Activated CD4-positive, CD25-positive, alpha-beta regulatory T cell treated with anti-CD3 and anti-CD28 coated beads, Interleukin-2, amount 50 U/mL, for 16 hours (primary cell): ENCODE measurements at places on chromosomes 4 and X.

DNA sequence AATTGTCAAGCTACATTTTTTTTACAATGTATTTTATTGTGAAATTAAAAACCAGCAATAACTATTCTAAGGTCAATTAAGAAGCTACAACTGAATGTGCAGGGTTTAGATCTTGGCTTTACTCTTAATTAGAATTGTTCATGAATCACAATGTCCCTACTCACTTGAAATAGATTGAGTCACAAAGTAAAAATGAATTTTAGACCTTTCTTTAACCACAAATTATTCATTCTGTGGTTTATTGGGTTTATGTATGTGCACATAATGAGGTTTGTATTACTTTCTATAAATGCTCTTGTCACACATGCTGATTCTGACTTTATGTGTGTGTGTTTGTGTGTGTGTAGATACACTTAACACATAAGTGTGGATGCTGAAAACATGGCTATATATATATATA is 647.0 kb upstream of the AADAT start:
- DNase-seq = no peak

GRCh38 chr4:32196950-32197688 is 1477.0 kb downstream of the PCDH7 start:
- DNase-seq = no peak

GRCh38 chr4:166290426-166290825 is 417.4 kb downstream of the TLL1 start:
- DNase-seq = no peak

DNA sequence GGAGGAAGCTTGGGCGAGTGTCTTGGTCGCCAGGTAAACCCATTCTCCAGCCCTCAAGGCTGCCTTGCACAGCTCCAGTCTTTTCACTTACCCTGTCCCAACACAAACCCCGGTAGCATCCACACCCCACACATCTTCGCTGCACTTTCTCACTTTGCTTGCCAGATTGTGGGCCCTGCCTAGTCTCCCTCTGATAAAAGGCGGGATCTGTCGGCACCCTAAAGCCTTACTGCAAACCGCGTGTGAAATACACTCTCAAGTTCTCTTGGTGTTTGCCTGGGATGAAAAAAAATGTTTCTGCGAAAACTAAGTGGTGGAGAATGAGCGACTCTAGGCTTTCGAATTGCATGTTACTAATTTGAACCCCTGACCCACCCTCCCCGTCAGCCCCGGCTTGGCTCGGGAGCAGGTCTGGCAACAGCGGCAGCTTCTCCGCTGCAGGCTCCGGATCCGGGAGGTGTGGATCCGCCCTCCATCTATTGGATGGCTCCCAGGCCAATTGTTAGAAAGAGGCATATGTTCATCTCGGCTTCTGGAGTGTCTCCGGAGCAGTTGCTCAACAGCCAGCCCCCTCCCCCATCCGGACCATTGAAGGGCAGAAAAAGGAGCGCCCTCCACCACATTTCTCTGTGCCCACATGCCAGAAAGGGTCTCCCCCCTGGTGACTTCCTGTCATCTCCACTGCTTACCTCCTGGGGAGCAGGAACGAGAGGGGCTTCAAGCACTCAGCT is 3.0 kb upstream of the CITED1 start:
- DNase-seq = no peak

DNA sequence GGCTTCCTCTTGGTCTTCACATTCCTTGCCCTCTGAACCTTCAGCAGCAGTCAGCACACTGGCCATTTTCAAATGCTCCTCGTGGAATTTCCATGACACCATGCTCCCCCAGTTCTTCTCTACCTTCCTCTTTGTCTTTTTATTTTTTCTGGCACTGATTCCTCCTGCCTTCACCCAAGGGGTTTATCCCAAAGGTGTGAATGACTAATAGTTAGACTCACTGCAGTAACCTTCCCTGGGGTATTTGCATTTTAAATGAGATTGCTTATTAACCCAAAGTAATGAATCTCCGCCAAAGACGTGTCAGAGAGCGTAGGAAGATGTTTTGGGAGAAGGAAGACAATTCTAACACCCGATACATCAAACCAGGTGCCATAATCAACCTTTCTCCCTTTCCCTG is 36.2 kb downstream of the CD40LG start:
- no peak for DNase-seq

DNA sequence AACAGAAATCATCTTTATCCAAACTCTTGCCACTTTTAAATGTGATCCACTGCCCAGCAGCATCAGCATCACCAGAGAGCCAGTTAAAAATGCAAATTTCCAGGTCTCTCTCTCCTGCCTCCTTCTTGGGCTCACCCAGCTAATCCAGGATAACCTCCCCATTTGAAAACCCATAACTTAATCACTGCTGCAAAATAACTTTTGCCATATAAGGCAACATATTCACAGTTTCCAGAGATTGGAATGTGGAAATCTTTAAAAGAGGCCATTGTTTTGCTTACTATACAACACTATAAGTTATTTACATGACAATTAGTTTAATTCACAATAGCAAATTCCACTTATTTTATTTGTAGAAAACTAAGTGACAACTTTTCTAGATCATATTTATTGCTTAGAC is 4.8 kb upstream of the EXOSC9 start:
- no peak for DNase-seq

DNA sequence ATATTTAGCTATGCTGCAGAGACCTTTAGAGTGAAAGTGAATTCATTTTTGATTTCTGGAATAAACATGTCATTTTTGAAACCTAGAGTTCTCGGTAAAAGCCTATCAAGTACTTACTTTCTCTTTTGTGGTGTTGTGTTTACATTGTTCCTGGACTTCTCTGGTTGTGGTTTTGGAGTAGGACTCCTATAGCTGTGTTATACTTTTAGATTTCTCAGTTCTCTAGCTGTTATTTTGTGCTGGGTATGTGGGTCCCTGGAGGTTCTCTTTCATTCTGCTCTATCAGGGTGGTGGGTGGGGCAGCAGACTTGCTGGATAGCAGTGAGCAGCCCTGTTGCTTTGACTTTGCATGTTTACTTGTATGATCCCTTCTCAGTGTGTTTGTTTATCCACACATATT is 25.6 kb upstream of the MSMO1 start:
- no peak for DNase-seq

DNA sequence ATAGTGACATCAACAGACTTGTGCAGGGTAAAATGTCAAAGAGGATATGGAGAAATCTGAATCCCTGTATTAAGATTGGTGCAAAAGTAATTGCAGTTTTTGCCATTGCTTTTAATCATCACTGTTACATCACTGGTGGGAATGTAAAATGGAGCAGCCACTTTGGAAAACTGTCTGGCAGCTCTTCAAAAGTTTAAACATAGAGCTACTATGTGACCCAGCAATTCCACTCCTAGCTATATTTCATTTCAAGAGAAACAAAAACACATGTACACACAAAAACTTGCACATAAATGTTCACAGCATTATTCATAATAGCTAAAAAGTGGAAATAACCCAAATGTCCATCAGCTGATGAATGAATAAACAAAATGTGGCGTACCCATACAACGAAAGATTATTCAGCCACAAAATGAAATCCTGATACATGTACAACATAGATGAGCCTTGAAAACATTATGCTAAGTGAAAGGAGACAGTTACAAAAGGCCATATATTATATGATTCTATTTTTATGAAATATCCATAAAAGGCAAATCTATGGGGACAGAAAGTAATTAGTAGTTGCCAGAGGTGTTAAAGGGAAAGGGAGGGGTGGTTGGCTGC is 106.4 kb downstream of the AMELX start:
- DNase-seq = no peak

- DNase-seq = no peak
Measured at GRCh38 chrX:142096253-142096652, 108.8 kb downstream of the MAGEC2 start.

DNA sequence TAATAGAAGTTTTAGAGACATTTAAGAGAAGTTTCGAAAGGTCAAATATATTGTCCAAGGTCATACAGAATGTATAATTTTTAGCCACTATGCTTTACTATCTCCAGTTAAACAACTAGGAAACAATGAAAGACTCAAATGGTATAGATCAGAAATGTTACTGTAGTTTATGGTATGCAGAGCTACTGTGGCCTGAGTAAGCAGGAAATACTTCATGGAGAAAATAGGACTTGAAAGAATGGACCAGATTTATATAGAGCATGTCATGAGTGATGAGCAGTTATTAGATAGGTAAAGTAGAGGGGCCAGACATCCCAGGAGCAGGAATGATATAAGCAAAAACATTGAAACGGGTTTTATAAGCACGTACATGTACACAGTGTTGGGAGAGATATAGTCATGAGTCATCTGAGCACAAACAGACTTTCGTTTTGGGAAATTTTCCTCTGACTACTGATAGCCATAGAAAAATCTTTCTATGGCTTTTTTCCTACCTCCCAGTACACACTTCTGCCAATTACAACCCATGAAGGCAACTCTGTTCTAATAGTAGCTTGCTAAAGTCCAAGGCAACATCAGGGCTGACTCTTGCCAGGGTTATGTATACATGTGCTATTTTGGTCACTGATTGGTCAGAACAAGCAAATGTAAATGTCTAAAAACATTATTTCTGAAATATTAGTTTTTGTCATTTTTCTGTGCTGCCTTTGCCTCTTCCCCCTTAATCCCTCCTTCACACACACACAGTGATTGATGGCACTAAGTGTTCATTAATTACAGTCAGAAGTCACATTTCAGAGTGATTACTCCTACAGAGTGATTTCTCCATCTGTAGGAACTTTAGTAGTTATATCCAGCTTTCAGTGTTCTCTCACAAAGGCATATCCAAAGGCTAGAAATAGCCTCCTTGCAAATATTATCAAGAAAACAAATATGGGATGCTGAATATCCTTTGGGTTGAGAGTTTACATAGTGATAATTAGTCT is 198.7 kb downstream of the ENOX2 start:
- DNase-seq = no peak

- DNase-seq = no peak
Measured at GRCh38 chrX:43677993-43678392, 21.9 kb downstream of the MAOA start.

DNA sequence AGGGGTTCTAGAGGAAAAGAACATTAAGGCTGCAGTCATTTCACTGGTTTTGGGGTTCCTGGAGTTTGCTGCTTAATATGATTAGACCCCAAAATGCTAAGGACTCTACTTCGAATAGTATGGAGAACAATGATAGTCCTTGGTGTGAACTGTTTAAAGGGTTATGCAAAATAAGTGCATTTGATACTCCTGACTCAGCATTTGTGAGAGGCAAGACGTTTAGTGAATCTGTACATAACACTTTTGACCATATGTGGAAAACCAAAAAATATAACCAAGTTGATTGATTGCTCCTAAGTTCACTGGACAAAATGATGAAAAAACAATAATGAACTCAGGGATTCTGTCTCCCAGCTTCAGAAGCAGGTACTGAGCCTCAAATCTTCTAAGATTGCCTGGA is 414.1 kb downstream of the SH3BGRL start:
- no peak for DNase-seq

DNA sequence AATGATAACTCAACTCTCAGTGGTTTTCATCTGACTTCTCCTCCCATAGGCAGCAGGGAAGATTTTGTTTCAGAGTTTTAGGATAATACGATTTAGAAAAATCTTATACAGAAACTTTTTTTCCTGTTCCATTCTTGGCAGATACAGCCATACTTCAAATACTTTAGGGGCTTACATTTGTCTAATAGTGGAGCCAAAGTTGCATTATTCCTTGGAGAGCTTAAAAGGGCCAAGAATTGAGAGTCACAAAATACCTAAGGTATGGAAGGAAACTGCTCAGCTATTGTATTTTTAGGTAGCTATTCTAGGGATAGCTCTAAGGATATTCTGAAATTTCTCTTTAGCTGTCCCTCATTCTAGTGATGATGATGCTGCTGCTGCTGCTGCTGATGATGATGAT is 132.9 kb upstream of the PTCHD1 start:
- no peak for DNase-seq

GRCh38 chrX:56314334-56314733 is 82.2 kb downstream of the KLF8 start:
- DNase-seq = no peak

GRCh38 chr4:94457692-94458106 is 6.0 kb downstream of the PDLIM5 start:
- no peak for DNase-seq

DNA sequence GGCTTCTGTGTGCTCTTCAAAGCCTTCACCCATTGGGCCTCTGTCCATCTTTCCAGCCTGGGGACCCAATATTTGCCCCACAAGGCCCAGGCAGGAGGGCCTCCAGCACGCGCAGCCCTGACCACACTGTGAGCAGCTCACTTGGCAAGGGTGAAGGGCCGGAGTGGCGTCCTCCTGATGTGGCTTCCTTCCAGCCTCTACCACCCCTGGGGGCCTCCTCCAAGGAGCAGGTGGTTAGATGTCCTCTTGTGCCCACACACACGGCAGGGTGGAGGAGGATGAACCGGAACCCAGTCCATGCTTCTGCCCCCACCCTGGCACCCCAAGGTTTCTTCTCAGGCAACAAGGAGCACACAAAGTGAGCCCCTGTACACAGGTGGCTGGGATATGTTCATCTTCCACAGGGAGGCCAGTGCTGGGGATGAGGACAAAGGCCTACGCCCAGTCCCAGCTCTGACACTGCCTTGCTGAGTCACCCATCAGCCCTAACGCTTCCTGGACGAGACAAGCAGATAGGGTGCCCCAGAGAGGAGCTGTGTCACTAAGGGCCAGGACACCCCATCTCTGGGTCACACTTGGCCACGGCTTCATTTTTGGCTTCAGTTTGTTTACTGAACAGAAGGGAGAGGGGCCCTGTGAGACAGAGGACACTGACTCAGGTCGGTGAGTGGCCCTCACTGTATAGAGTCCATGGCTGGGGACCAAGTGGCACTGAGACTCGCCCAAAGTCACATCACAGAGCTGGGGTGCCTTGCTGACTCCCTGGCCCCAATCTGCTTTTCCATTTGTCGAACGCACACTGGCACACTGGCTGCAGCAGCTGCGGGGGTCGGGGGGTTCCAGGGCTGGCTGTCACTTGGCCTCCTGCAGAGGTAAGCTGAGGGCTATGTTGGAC is 1.9 kb downstream of the UBL4A start:
- no peak for DNase-seq

GRCh38 chr4:165378745-165379677 is at the start of gene CPE:
Gene CPE (plus strand): TSS chr4:165379008. CDS start chr4:165379222, 214 bp downstream.
- DNase-seq = no peak
